ENCODE measurements at places on chromosomes 16 and 17.

DNA sequence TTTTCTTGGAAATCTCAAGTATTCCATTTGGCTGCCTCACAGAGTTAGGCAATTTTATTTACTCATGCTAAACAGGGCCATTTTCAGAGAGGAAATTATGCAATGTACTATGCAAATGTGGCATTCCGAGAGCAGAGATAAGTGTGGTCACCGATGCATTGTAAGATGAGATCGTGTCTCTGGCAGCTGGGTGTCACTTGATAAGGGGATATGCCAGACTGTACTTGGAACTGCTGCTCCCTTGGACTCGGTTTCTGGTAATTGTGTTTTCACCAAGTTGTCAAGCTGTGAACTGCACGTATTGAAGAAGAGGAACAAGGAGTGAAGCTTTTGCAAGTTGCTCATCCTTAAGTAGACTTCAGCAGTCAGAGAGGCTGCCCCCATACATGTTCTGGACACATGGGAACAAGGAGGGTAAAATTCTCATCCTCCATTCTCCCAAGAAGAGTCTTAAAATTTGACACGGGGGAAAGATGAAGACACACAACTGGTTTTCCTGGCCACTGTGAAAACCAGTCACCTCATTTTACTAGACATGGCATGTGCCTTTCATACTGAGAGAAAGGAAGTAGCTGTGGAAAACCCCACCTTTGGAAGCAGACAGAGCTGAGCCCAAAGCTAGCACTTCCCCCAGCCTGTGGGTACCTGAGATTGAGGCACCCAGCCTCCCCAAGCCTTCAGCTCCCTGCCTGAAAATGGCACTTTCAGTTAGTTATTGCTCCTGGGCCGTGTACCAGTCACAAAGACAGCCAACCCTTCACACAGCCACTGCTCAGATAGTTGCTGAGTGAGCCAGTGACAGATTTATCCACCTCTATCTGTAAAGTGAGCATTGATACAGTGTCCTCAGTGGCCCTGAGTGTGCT, 150.7 kb downstream of the SOCS1 start:
- DNase-seq = no peak

GRCh38 chr16:75228143-75228976, 9.6 kb downstream of the CTRB1 start:
- DNase-seq = no peak

DNA sequence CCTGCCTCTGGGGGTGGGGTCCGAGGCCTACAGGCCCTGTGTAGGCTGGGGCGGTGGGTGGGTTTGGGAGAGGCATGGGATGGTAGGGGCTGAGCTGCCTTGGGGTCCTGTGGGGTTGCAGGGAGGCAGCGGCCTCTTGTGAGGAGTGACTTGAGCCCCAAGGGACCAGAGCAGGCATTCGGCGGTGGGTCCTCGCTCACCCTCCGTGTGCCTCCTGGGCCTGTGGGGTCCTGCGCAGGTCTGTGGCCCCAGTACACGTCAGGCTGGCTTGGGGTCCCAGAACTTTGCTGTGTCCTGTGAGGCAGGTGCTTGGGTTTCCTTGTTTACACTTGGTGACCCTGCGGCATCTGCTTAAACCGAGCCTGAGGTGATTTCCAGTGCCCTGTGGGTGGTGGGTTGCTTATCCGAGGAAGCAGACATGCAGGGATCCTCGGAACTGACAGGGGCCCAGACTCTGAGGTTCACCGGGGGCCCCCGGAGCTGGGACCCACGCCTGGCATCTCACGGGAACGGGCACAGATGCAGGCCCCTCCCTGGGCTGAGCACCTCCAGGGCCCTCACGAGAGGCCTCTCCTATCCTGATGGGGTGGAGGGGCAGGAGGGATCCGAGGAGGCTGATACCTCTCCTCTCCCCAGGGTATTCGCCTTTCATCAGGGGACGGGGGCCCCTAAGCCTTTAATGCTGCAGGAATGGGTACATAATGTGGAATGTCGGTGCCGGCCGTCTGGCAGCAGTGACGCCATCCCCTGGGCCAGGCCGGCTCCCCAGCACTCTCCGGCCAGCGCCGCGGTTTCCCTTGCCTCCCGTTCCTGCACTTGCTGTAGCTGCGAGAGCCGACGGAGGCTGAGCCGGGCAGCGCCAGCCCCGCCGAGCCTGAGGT, 7.7 kb downstream of the METRNL start:
- no peak for DNase-seq

DNA sequence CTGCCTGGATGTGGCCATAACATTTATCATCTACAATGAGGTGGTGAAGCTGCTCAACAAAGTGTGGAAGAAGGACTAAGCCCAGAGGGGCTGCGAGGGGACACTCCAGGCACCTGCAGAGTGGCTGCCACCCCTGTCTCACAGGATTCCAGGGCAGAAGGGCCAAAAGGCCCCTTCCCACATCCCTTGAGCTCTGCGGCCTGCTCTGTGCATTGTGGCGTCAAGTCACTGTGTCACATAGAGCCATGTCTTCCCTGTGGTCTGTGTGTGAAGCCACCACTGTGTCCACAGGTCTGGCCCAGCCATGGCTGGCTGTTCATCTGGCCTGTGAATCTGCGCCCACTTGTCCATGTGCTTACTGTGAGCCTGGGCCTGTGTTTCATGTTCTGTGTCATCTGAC, 1714.6 kb downstream of the TP53TG3F start:
- DNase-seq = no peak

- DNase-seq = no peak
Measured at GRCh38 chr17:44830359-44831288, 537 bp upstream of the GJC1 start.

GRCh38 chr17:4393806-4394205, 27.3 kb upstream of the UBE2G1 start:
- no peak for DNase-seq

- no peak for DNase-seq
Measured at GRCh38 chr16:79391395-79391794, 209.1 kb downstream of the MAF start.

DNA sequence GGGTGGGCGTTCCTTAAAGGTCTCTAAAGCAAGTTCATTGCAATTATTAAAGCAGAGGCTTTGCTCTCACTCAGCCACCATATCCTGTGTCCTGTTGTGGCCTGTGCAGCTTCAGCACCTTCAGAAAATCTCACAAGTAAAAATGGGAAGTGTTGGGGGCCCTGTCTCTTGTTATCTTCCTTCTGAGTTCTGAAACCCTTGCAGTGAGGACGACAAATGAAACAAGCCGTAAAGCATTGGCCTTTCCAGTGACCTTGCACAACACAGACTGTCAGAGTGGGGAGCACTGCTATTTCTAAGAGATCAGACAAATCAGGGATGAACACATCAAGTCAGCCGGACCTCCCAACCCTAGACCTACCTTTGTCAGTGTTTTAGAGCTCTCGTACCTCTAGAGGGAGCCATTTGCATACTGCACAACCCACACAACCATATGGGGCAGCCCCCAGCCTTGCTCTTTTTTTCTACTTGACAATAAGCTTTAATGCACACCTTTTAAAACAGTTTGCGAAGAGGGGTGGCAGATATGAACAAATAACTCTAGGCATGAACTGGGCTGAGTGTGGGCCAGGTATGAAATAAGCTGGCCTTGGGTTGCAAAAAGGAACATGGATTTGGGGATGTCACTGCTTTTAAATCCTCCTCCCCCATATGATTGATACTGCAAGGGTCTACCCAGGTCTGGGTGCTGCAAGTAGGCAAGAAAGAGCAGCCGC, 89.8 kb downstream of the KATNIP start:
- DNase-seq = peak; percentile 22

DNA sequence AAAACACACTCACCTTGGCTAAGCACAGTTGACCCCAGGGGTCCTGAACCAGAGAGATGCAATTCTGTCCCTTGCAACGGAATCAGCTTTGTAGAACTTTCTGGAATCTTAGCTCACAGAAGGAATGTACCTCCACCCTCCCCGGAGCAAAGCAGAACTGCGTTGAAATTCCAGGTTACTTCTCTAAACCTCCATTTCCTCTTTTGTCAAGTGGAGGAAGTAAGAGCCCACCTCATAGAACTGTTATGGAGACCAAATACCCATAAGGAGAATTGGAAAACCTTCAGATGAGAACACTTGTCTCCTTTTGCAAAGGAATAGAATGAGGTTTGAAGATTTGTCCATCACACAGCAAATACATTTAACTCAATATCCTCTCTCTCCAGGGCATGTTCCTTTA, 86.6 kb upstream of the RBBP6 start:
- DNase-seq = no peak

- DNase-seq = no peak
Measured at GRCh38 chr17:50311112-50311460, 34.8 kb upstream of the XYLT2 start.

- DNase-seq = no peak
Measured at GRCh38 chr16:918068-918467, 52.7 kb downstream of the LMF1 start.

GRCh38 chr16:3389663-3390338, 11.0 kb downstream of the ZSCAN32 start:
- no peak for DNase-seq

- no peak for DNase-seq
Measured at GRCh38 chr16:69465881-69466280, 41.5 kb downstream of the CYB5B start.

- DNase-seq = no peak
Measured at GRCh38 chr16:86657972-86658371, 79.6 kb downstream of the FOXL1 start.

- no peak for DNase-seq
Measured at GRCh38 chr17:1251866-1252608, 18.2 kb upstream of the BHLHA9 start.

- no peak for DNase-seq
Measured at GRCh38 chr16:50842589-50842988, 100.7 kb downstream of the CYLD start.

DNA sequence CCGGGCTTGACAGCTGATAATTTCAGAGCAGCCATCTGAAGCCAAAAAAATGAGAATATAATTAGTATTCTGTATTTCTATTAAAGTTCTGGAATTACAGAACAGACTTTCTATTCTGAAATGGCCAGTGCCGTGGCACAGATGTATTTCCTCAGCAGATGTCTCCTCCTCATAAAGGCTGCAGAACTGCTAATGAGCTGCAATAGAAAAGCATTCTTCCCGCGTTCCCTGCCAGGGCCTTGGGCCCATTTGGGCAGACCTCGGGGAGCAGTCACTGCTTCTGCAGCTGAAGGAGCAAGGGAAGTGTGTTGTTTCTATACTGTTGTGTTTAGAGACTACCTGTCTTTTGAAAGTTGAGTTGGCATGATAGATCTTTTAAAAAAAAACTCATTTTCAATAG, 152.6 kb upstream of the CACNG5 start:
- DNase-seq = peak; percentile 9

DNA sequence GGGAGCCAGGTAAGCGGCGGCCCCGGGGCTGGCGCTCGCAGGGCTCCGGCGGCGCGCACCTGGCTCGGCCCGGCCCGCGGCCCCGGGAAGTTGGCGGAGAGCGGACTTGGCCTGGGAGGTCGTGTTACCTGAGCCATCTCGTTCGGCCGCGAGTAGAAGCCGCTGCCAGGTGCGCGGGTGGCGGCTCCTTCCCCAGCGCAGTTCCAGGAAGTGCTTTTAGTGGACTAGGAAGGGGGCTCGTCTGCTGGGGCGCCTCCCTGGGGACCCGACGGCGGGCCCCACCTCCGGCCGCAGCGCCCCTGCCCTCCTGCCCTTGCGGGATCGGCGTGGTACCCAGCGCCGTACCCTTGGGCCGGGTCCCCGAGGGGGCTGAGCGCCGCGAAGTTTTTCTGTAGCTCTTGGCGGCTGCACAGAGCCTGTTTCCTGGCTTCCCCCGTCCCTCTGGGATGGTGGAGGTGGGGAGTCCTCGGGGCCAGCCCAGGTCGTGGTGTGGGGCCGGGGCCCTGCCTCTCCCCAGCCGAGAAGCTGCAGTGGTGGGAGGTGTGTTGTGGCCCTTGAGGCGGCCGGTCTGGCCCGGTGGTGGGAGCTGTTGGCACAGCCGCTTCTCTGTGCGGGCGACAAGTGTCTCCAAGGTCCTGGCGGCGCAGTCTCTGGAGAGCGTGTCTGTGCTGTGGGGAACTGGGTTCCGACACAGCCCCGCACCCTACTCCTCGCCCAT, 96.9 kb downstream of the RAB11FIP4 start:
- DNase-seq = peak; percentile 49

DNA sequence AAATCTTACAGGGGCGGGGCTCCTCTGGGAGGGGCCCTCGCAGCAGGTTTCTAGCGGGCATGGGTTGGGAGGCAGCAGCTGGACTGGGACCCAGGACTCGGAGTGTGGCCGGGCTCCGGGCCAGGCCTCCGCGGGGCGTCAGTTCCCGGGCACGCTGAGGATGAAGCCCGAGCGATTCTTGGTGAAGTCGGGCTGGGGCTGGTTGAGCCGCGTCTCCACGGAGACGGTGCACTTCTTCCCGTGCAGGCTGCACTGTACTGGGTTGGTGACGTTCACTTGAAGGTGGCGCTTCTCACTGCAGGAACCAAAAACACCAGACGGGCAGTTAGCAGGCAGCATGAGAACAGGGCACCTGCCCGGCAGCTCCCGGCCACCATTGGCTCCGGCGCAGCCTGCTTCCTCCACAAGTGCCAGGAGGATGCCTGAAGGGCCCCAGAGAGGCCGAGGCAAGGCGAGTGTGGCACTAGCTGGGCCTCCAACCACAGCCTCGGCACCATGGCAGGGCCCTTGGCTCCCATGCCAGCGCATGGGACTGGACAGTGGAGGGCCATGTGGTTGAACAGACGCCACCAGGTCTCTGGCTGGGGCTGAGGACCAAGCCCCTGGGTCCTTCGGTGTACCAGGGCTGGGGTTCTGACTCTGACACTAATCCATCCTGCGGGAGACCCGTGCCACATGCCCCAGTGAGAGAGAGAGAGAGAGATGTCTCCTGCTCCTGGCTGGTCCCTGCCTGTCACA, 8.0 kb downstream of the CDK5R1 start:
- DNase-seq = no peak

DNA sequence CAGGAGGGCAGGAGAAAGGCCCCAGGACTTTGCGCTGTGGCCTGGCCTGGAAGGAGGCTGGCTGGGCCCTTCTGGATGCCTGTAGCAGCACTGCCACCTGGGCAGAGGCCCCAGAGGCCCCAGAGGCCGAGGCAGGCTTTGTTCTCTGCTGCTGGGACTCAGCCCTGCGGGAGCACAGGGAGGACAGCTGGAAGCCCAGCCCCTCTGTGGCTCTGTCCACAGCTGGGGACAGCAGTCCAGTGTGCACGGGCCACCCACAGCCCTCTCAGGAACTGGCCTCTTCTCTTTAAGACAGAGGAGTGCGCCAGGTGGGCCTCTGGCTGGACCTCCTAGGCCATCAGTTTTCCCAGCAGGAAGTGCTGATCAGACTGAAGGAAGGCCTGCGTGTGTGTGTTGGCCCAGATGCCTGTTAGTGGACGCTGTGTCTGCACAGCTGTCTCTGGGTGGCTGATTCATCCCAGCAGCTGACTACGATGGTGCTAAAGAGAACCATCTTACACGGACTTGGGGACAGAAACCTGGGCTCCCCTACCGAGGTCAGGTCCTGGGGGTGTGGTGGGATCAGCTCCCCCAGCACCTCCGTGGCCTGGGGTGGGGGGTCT, 26.9 kb upstream of the ZNF750 start:
- no peak for DNase-seq

DNA sequence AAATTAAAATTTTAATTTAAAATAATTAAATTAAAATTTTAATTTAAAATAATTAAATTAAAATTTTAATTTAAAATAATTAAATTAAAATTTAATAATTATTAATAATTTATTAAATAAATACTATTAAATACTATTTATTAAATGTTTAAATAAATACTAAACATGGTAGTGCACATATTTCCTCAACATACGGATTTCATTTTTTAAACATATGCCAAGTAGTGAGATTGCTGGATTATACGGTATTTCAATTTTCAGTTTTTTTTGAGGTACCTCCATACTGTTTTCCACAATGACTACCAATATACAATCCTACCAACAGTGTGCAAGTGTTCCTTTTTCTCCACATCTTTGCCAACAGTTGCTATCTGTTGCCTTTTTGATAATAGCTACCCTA, 852.9 kb upstream of the CDH8 start:
- no peak for DNase-seq
